Caki2 (cell line): ENCODE measurements at places on chromosomes 1 and 21.

DNA sequence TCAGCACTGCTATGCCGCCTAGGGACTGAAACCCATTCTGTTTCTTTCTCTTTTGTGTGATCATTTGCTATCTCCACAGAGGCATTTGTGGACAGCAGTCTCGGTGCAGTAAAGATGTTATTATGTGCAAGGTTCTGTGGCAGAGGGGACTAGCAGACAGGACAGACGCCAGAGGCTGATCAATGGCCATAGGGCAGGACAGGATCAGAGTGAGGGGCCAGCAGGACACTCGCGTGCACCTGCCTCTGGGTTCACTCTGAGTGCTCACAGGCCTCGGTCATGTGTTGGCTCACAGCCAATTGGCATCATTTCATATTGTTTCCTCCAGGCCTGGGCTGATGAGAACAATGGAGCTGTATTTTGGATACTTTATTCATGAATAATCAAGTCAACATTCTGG, 212.6 kb downstream of the TGFB2 start:
- peak; percentile 31 for DNase-seq

DNA sequence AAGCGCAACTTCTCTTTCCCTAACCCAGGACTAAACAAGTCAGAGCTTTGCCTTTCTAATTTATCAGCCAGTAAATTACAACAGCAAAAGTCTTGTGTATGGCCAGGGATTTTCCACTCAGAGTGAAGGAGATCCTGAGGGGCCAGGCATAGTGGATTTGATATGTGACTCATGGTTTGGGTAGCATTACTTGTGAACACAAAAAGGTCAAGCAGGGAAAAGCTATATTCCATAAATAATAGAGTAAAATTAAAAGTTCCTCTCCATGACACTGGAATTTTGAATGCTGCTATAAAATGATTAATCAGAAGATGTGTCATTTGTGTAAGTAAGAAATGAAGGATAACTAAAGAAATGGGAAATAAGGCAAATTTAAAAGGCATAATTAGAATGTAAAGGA, 284.8 kb downstream of the HLX start:
- no peak for DNase-seq

- no peak for DNase-seq
Observed at GRCh38 chr1:160859166-160859565, 3.5 kb downstream of the CD244 start.

DNA sequence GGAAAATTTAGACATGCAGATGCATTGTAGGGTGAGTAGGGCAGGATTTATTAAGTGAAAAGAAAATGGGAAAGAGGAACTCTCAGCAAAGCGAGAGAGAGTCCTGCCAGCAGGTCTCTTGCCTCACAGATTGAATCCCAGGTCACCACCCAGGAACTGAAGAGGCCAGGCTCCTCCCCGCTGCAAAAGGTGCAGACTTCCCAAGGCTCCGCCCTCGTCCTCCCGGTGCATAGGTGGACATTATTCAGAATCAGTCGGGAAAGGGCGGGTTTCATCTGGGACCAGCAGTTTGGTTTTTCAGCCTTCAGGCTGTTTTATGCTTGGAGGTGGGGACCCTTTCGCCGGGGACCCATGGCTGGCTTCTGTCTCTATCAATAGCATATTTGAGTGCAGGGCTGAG, 41.6 kb upstream of the APP start:
- no peak for DNase-seq

GRCh38 chr1:204618148-204618760, 67.3 kb downstream of the LRRN2 start:
- no peak for DNase-seq

GRCh38 chr1:90881034-90881433, 140.8 kb downstream of the ZNF644 start:
- no peak for DNase-seq

DNA sequence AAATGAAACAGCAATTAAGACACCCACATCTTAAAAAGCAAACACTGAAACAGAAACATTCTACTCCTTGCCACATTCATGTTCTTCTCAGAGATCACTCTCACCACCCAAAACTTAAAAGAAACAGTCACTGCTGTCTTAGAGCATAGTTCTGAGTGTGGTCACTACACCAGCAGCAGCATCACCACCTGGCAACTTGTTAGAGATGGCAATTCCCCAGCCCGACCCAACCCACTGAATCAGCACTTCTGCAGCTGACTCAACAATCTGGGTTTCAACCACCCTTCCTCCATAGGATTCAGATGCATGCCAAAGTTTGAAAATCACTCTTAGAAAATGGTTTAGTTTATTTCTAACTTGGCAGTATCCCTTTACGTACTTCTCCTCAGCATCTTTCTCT, 126.1 kb downstream of the CDC42BPA start:
- peak; percentile 22 for DNase-seq

DNA sequence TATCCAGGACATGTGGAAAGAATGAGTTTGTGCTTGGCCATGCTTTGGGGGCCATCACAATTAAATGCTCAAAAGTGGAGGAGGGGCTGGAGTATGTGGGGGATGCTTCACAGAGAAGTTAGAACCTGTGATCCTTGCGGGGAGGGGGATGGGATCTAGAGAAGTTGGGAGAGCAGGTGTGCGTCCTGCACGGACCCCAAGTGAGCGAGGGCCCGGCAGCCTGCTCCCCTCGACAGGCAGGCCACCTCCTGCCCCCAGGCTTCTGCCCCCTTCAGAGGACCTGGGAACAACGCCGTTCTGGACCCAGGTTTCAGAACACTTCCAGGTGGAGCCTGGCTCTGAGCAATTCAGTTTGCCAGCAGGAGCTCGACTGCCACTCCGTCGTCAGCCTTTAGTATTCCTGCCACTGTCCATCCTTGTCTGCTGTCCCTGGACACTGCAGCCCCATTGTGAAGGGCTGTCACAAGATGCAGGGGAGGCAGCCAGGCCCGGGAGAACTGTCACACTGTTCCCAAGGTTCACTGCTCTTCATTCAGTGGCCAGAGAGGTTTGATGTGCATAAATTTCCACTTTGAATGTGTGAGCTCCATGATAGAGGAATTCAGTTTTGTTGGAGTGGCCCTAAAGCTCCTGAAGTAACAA, 112.2 kb downstream of the DHRS3 start:
- DNase-seq = no peak

DNA sequence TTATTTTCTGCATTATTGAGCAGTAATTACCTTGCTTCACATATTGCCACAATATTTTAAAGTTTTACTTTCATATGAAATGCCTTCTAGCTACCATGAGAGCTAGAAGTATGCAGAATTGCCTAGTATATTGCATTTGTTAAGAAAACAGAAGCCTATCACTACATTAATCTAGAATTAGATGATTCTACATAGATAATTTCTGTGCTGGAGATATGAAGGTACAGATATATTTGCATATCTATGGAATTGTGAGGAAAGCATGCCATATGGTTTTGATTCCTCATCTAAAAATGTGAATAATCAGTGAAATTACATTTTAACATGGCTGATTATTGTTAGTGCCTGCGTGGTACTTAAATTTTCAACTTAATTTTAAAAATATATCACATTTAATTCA, 1418.3 kb downstream of the NCAM2 start:
- DNase-seq = no peak

DNA sequence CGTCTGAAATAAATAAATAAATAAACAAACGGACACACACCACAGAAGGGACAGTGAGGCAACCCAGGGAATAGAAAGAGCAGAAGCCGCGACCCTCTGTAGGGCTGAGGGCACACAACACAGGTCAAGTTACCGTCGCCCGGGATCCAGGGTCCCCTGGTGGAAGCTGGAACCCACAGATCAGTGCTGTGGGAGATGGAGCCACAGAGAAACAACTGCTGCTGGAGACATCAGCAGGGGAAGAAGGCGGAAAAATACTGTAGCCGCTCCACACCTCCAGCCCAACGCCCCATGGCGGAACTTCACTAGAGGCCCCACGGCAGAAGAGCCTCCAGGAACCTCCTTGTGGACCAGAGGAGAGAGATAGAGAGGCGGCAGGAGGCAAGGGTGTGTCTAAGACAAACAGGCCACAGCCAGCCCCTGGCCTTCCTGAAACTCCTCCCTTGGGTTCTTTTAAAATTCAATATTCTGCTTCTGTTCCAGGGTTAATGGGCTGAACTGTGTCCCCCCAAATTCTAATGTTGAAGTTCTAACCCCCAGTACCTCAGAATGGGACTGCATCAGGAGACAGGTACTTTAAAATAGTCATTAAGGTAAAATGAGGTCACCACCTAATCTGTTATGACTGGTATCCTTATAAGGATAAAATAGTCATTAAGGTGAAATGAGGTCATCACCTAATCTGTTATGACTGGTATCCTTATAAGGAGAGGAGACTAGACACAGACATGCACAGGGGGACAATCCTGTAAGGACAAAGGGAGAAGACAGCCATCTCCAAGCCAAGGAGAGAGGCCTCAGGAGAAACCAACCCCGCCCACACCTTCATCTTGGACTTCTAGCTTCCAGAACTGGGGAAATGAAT, 7.7 kb upstream of the HLCS start:
- DNase-seq = peak; percentile 24

GRCh38 chr1:203217668-203218067, 11.8 kb downstream of the CHIT1 start:
- no peak for DNase-seq

- no peak for DNase-seq
Observed at GRCh38 chr1:20216574-20216973, 30.3 kb upstream of the PLA2G2C start.

- DNase-seq = no peak
Observed at GRCh38 chr1:170791941-170792340, 128.0 kb downstream of the PRRX1 start.

GRCh38 chr1:152901631-152902030, 6.7 kb upstream of the IVL start:
- DNase-seq = no peak

DNA sequence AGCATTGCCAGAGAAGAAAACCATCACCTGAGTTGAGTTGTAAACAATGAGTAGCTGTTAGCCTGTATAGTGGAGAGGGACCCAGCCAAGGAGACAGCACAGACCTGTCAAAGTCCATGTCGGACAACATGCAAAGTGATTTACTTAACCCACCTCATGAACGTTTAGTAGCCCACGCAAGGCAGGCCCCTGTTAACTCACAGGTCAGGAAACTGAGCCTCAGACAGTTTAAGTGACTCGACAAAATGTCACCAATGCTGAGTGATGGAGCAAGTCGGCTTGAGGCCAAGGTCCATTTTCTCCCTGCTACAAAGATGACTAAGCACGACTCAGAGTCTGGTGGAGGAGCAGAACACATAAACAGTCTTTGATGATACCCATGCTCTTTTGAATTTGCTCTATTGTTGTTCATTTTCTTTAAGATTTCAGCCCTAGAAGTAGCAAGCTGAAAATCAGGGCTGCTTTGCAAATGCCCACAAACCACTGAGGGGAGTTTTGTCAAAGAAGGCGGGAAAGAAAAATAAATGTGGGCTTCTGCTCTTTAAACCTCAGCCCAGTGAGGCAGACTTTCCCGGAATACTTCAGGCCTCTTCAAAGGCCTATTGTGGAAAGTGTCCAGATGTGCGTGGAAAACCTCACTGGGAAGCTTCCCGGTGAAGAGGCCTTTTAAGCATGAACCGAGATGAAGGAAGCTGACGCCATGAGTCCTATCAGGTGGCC, 83.8 kb upstream of the HOOK1 start:
- DNase-seq = peak; percentile 73

GRCh38 chr1:101592845-101593244, 356.0 kb downstream of the S1PR1 start:
- DNase-seq = no peak

GRCh38 chr1:5690291-5690690, 301.9 kb downstream of the NPHP4 start:
- no peak for DNase-seq

DNA sequence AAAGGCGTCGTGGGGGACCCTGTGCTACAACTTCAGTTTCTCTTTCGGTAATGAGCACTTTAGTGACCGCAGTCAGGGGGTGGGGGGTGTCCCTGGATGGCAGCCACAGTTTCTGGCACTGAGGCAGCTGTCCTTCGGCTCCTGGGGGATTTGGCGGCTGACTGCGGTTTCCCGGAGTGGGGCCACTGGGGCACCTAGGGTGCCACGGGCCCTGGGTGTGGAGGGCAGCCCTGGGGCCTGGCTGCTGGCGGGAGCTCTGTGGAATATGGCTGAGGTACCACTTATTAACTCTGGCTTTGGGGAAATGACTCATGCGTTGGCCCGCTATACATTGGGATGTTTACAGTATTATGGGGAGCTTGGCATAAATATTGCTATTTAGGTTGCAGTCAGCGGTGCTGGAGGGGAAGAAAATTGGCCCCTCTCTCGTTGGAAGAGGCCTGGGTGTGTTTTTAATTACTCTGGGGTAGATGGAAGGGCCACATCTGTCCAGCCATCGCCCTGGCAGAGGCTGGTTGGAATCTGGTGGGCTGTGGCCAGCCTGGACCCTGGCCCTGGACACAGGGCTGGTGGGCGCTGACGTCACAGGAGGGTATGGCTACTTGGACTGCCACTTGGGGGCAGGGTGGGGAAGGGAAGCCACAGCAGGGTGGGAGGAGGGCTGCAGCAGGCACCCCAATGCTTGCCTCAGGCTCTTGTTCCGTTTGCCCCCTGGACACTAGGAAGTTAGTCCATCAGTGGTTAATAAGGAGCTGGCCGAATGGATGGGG, 2.0 kb downstream of the EPHB2 start:
- DNase-seq = no peak

- peak; percentile 28 for DNase-seq
Observed at GRCh38 chr21:45794027-45794426, 150.5 kb downstream of the PCBP3 start.
